Hematopoietic multipotent progenitor cell treated with erythropoietin and hydrocortisone succinate and interleukin-3 and kit ligand, for 4 days (in vitro differentiated cells): ENCODE measurements at places on chromosomes 2 and 18.
A peak's percentile ranks its signal among the peaks of the same experiment; 100 is the strongest.

DNA sequence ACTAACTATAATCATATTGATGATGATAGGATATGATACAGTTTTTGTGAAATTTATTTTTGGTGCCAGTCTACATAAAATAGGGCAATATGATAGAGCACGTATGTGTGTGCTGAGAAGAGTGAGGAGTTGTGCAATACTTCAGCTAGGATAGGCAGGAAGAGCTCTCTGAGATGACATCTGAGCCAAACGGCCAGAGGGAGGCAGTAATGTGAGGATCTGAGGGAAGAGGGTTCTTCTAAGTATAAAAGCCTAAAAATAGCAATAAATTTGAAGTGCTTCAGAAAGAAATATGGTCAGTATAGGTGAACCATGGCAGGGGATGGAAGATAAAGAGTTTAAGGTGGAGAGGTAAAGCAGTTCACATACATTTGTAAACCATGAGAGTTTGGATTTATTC, 102.5 kb downstream of the OLA1 start:
- DNase-seq: peak; percentile 44

- DNase-seq: no peak
Observed at GRCh38 chr2:95315801-95316411, 18.8 kb downstream of the KCNIP3 start.

- DNase-seq: no peak
Observed at GRCh38 chr2:230256733-230257332, 31.3 kb downstream of the SP140 start.

- DNase-seq: peak; percentile 59
Observed at GRCh38 chr2:64192125-64192479, 47.9 kb upstream of the PELI1 start.

DNA sequence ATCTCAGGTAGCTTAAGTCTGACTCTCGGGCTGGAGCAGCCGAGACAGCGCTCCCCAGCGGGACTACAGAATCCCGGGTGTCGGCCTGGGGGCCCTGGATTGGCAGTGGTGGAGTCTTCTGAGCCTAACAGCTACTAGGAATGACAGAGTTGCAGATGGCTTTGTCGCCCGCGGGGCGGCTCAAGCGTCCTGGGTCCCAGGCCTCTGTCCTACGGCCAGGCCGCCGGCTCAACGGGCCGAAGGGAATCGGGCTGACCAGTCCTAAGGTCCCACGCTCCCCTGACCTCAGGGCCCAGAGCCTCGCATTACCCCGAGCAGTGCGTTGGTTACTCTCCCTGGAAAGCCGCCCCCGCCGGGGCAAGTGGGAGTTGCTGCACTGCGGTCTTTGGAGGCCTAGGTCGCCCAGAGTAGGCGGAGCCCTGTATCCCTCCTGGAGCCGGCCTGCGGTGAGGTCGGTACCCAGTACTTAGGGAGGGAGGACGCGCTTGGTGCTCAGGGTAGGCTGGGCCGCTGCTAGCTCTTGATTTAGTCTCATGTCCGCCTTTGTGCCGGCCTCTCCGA, 8.8 kb downstream of the SIX2 start:
- DNase-seq: no peak

- peak; percentile 96 for DNase-seq
Observed at GRCh38 chr2:8229546-8229986, 452.3 kb upstream of the ID2 start.

- no peak for DNase-seq
Observed at GRCh38 chr2:138708682-138709241, 71.4 kb downstream of the NXPH2 start.

- DNase-seq: peak; percentile 21
Observed at GRCh38 chr18:54742659-54743604, 85.3 kb upstream of the RAB27B start.

DNA sequence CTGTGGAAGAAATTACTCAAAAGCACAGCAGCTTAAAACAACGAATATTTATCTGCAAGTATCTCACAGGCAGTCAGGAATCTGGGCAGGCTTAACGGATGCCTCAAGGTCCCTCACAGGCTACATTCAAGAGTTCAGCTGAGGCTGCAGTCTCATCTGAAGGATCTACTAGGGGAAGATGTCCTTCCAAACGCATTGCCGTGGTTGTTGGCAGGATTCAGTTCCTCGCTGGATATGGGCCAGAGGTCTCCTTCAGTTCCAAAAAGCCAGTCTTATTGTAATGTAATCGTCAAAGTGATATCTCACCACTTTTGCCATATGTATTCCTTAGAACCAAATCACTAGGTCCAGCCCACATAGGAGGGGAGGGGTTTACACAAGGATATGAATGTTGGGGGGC, 98.2 kb upstream of the EPAS1 start:
- DNase-seq: no peak

DNA sequence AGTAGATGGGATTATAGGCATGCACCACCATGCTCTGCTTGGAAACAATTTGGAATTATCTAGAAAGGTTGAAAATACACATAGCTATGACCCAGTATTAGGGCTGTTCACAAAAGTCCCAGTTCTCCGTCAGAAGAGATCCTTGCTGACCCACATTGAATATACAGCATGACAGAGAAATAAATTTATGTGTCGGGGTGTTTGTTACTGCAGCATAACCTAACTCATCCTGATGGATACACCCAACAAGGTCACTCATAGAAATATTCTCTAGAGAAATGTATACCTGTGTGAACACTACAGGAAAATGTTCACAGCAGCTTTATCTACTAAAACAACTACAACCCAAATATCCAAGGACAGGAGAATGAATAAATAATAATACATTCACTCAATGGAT, 9.0 kb downstream of the TBC1D8 start:
- DNase-seq: no peak

DNA sequence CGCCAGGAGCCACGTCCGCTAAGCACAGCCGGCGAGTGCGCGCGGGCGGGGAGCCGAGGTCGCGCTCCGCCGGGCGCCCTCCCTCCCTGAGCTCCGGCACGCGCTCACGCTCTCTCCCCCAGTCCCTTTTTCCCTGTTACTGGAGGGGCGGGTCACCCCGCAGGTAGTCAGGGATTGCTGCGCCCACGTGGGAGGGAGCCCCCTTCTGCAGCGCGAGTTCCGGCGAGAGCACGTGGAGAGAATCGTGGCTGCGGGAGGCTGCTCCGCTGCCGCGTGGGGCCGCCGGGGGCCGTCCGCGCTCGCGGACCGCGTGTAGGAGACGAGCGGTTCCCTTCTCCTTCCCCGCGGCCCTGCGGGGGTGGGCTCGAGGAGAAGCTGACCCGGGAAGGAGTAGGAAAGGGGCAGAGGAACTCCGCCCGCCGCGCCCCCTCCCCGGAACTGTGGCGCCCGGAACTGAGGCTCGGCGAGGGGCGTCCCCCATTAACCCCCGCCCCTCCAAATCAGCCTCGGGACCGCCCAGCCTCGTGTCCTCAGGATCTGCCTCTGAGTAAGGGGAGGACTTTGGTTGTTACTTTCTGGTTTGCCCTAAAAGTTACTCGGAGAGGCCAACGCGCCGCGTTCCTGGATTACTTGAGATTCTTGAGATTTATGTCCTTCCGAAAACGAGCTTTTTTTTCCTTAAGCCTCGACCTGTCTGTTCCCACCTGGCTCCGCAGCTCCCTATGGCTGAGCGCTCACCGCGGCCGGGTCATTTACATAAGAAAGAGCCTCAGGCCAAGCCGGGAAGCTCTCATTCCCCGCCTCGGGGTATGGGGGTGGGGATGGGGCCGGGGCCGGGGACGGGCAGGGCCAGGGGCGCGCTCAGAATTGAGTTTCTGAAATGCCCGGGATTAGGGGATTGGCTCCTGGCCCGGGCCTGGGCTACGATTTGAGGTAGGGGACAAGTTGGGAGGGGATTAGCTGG, 1.1 kb downstream of the HK2 start:
- DNase-seq: peak; percentile 93

DNA sequence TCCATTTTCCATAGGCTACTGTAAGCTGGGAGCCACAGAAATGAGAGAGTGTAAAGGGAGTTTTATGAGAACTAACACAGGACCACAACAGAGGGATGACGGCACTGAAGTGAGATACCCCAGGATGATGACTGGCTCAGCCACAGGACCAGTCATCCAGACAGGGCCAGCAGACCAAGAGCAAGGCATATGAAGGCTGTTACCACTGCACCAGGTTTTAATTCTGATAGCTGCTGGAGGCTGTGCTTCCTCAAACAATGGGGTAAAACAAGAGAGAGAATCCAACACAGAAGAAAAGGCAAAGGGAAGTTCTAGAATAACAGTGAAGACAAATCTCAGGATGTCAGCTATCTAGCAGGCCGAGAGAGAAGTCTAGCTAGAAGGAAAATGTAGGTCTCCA, 94.9 kb downstream of the BCL2 start:
- no peak for DNase-seq

DNA sequence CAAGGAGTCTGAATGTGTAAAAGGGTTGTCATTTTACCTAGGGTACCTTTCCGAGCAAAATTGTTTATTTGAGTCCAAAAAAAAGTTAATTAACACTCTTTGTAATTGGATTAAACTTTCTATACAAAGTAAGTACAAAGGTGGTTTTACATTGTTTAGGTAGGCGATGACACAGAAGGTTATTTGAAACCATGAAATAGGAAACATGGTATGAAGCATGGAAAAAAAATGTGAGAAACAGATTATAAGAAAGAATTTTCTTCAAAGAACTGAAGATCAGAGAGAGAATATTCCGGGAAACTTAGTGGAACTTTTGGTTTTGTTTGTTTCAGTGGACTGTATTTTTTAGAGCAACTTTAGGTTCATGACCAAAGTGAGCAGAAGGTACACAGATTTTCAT, 32.7 kb downstream of the CARF start:
- DNase-seq: no peak

- peak; percentile 73 for DNase-seq
Observed at GRCh38 chr2:234951664-234952269, at the start of gene SH3BP4. Gene SH3BP4 (plus strand): TSS chr2:234952017. CDS start chr2:235035003, 82,986 bp downstream.

DNA sequence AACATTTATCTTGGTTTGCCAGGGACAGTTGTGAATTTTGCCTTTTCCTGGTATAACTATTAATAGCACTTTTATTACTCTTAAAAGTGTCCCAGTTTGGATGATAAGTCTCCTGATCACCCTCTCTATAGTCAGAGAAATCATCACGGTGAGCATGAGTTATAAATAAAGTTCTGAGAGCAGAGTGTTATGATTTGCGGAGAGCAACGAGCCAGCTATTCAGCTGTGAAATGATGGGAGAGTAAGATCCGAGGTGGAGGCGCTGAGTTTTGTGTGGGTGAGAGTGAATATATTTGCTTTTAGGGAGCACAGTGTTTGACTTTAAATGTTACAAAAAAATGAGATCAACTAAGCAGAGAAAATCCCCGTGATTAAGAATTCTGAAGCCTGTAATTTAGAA, 179.6 kb downstream of the DSC3 start:
- DNase-seq: no peak

GRCh38 chr18:10798727-10799550, 273.1 kb downstream of the NAPG start:
- DNase-seq: no peak

DNA sequence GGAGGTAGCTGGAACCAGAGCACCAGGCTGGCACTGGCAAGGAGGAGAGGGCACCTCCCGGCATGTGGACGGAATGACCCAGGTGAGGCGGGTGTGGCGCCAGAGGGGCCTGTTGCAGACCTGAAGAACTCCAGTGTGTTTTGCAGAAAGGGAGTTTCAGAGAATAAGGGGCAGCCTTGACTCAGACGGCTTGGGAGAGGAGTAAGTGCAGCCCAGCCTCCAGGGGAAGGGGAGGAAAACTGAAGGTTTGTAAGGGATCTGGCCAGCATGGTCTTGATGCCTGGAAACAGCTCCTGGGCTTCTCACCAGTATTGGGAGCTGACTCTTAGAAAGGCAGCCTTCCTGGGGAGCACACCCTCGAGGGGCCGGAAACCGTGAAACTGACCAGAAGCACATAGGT, 101.1 kb downstream of the AGAP1 start:
- DNase-seq: no peak

DNA sequence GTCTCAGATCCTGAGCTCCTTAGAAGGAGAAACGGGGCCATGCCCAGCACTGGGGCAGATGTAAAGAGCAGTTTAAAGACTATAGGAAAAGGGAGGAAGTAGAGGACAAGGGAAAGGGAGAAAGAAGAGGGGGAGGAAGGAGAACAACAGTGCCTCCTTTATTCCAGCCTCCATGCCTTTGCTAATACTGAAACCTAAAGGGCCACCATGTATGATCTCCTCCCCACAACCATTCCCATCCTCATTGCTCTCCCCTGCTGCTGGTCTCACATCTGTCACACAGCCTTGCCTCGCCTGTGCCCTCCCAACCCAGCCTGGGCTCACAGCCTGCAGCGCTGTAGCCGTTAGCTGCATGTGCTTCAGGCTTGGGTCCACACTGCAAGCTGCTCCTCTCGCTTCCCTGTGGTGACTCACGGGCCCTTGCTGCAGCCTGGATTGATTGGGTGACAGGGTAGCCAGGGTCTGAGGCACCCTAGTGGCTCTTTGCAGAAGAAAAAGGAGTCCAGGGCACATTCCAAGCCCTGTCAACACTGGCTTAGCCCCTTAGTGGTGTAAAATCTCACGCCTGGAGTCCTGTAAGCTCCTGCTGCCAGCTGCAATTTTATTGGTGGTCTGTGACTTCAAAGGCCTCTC, 281.9 kb downstream of the SRBD1 start:
- DNase-seq: peak; percentile 3

DNA sequence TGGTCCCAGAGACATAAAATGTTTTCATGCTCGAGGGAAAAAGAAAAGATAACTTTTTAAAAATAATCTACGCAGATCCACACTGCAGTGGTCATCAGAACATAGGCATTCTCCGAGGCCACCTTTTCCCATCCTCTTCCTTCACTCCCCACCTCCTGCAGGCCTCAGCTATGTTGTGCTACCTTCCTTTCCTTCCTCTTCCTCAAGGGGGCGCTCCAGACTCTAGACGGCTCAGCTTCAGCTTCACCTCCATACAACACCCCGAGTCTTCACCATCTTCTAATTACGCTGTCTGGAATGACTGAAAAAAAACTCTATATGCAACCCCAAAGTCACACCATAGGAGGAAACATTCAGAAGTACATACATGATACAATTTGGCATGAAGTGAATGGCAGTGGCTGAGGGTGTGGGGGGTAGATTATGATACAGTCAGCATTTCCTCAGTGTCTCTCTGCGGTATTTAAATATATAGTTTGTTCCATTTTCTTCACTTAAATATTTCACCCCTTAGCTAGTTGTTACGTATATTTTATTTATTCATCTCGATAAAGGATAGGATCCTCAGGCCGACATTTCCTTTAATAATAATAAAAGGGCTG, 583.6 kb downstream of the IRS1 start:
- DNase-seq: peak; percentile 68

GRCh38 chr18:43271593-43272432, 5.5 kb downstream of the SYT4 start:
- DNase-seq: peak; percentile 67
